ENCODE measurements at places on chromosomes 1 and 21.

DNA sequence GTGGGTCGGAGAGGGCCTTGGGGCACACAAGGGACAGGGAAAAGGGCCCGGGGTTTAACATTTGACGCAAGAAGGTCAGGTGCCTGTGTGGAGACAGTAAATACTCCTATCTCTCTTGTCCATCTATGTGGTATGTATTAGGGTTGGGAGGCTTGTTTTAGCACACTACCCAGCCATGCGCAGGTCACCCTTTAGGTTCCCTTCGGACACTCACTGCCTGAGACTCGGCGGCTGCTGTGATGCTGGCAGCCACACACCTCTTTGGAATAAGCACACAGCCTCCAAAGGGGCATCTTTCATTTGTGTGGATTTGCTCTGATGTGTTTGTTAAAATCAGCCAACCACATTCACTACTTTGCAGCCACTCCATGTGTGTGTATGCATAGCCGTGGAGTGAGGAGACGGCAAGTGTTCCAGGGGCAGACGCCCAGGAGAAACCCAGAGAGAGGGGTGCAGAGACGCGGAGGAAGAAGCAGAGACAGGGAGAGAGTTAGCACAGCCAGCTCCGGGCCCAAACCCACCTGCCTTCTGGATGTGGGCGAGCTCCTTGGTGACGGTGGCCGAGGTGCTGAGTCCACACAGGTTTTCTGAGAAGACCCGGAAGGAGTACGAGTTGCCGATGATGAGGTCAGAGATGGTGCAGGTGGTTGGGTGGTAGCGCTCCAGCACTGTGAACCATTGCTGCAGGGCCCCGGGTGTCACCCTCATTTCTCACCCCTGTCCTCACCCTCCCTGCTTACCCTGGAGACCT is 5.7 kb downstream of the MYBPH start:
- no peak for DNase-seq

DNA sequence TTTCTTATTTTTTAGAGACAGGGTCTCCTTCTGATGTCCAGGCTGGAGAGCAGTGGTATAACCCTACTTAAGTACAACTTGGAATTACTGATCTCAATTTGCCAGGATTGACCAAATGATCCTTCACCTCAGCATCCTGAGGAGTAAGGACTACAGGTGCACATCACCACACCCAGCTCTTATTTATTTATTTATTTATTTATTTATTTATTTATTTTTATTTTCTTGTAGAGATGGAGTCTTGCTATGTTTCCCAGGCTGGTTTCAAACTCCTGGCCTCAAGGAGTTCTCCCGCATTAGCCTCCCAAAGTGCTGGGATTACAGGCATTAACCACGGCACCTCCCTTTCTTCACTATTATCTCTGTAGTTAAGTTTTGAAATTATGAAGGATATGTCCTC is 117.5 kb upstream of the NEGR1 start:
- no peak for DNase-seq

DNA sequence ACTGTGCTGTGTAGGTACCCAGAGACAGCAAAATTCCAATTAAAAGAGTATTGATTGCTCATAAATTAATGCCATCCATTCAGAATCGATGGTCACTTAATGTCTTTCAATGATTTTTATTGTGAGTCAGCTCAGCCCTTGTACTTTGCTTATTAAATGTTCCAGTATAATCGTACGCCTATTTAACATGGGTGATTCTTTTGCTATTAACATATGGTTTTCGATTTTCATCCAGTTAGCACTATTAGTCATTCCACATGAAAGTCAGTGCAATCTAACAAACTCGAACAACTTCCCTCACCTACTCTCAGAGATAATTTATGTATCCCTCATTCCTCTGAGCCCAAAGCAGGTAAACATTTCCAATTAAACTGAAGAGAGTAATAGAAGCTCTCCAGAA is 109.6 kb upstream of the APP start:
- DNase-seq, result no peak

- DNase-seq, result no peak
Observed at GRCh38 chr1:59568158-59568935, 246.4 kb upstream of the HOOK1 start.

- DNase-seq, result no peak
Observed at GRCh38 chr1:232260861-232261260, 369.1 kb downstream of the SIPA1L2 start.

- no peak for DNase-seq
Observed at GRCh38 chr1:96481409-96481808, 240.2 kb upstream of the PTBP2 start.

DNA sequence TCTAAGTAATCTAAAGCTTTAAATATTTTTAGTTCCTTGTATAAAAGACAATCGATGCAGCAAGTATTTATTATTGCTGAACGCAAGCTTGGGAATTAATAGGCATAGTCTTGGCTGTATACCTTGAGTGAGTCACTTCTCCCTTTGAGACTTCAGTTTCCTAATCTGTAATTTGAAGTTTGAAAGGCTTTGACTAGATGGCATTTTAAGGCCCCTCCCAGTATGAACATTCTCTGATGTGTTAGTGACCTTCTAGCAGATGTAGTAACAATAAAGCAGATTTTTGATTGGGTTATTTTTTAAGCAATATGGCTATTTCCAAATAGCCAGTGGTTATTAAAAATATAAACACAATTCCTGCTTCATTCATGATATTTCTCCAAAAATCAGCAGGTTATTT is 58.2 kb downstream of the DUSP10 start:
- DNase-seq, result no peak

DNA sequence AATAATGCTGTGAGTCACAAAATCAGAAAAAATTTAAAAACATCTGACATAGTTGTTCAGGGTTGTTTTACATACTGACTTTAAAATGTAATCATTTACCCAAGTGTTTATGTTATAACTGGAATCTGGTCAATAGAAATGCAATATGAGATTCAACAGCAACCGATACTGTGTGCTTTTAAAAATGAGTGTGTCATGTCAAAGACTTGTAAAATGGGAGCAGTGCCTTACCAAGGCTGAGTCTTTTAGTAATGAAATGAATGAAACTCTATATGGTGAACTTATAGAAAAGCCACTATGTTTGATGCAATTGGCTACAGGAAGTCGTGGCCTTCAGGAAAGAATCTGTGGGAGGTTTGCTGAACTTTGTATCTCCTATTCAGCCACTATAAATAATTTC is 570.2 kb downstream of the DPYD start:
- DNase-seq, result no peak

DNA sequence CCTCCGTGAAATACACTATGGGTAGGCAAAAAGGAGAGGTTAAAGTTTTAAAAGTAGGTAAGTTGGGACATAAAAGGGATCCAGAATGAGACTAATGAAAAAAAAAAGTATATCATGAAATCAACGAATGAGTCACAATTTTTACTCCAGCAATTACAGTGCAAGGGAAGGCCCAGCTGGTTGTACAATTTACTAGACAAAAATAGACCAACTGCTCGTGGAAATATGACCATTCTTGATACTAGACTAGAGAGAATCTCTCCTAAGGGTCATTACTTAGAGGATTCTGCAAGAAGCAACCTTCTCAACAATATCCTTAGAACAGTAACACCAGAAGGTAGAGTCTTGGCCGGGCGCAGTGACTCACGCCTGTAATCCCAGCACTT is 55.1 kb upstream of the EFHD2 start:
- DNase-seq, result no peak

DNA sequence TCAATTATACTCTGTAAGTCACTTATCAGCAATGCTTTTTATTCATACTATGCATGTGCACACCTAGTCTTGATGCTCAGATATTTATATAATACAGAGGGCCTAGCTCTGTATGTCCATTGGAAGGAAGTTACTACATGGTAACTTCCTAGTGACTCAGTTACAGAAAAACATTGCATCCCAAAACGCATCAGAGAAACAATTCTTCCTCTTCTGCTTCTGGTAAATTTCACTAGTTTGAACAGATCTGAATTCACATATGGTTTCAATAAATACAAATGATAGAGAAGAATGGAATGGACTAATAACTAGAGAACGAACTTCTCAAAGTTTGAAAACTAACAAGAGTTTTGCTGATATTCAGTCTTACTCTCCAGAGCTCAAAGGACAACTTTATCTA is 811.3 kb upstream of the ADGRL2 start:
- no peak for DNase-seq

DNA sequence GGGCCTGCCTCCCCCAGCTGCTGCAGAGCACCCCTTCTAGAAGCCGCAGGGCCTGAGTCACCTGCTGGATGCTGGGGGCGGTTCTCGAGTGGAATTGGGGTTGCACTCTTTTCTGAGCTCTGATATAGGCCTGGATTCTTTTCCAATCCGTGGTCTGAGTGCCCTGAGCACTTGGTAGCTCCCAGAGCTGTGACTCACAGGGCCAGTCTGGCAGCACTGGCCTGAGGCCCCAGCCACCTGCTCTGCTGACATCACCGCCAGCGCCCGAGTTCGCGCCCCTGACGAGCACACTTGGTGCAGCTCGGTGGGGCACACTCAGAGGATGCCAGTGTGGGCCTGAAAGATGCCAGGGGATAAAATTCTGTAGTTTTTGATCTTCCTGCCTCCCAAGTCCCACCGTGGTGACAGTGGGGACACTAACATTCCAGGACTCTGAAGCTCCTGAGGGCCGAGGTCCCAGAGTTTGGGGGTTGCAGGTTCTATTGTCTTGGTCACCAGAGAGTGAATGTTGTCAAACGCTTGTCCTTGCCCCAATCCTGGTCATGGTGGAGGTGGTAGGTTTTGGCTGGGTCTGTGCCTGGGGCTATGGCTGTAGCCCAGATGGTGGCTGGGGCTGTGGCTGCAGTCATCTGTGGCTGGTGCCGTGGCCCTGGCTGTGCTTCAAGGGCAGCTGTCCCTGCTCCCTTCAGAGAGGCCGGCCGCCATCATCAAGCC is 74.6 kb downstream of the OBSCN start:
- no peak for DNase-seq

DNA sequence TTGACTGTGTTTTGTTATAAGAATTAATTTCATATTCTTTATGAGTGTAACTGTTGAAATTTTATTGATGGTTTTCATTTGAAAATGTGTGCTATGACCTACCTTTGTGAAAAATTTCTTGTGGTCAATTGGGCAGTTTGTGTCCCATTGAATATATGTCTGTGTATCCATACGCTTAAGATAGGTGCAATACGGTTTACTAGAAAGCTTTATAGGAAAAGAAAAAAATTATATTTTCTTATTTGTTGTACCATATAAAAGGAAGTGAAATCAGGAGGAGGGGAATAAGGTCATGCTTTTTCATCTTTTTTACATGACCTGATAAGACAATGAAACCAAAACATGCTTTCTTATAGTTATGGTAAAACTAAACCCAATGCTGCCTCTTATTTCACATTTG is 807.7 kb downstream of the USP25 start:
- no peak for DNase-seq

GRCh38 chr1:162956922-162957321 is 95.9 kb upstream of the CCDC190 start:
- no peak for DNase-seq

Data from activated CD8-positive, alpha-beta T cell treated with anti-CD3 and anti-CD28 coated beads, Interleukin-2, amount 10 ng/mL, durations not matched to agents 7 days and 5 days (primary cell).